Left hindlimb (tissue), 1 donor: ENCODE measurements at places on chromosomes 1 and 21.
A peak's percentile ranks its signal among the peaks of the same experiment; 100 is the strongest.

- no peak for DNase-seq
These were observed 108.6 kb downstream of the GPATCH2 start for GRCh38 chr1:217522277-217522676.

DNA sequence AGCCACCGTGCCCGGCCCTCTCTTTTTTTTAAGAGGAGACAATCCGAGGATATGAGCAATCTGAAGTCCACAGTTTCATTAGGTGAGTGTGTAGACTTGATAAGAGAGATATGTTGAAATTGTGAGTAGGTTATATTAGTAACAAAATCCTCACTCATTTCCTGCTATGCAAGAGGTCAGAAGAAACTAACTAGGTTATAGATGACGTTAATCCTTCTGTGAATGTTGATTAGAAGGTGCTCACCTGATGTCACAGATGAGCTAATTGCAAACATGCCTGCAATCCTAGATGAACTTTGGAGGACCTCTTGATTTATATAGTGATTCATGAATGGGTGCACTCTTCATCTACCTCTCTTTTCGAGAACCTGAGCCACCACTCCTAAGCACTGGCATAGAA, 29.3 kb downstream of the NTMT2 start:
- no peak for DNase-seq

DNA sequence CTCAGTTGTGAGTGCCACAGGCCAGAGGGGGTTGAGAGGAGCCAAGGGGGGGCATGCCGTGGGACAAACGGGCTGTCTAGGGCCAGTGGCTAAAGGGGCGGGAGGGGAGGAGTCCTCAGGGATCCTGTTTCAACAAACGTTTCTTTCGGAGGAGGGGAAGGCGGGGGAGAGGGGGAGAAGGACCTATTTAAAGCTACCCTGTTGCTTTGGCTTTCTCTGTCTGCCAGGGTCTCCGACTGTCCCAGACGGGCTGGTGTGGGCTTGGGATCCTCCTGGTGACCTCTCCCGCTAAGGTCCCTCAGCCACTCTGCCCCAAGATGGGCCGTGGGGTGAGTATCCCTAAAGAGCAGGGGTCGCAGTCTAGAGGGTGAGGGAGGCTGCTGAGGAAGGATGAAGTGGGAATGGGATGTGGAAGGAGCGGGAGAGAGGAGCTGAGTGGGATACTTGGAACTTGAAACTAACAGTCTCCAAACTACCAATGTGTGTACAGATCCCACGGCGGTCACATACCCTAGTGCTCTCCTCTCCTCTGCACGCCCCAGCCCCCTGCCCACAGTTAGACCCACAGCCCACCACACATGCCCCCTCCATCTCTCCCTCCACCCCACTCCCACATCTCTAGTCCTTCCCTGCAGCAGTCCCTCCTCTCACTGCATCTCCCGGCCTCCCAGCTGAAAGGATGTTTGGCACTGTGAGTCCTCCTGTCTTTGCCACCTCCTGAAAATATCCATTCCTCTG, at the start of gene ATP1A2:
TSS of gene ATP1A2 (plus strand) at position 215 of the 738 bp plus-strand sequence. CDS start at position 318, 103 bp downstream.
- peak; percentile 49 for DNase-seq

- no peak for DNase-seq
These were observed 7.0 kb downstream of the SH2D5 start for GRCh38 chr1:20725189-20726117.

DNA sequence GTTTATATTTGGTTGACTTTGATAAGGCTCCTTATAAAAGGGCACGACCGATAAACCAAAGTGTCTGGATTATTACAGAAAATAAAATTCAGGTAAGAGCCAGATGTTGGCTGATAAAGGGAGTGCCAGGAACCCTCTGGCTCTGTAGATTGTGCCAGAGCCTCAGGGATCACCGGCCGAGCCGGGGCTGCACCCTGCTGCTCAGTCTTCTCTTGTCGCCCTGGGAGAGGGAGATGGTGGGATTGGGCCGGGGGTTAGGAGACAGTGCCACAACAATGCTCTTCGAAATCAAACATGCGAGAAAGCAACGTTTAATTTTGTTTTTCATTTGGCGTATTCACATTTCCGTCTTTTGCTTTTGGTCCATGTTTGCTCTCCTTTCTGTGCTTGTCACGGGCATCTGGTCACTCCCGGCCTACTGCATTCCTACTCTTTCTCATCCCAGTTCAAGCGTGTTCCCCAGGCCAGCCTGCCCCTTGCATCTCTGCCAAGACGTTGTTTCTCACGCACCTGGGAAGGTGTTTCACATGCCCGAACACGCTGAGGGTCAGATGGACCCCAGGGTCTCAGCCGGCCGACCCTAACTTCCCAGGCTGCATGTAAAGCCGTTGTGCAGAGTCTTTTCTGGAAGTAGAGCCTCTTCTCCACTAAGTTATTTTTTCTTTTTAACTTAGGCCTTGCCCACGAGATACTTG, 18.8 kb upstream of the C2CD2 start:
- DNase-seq, result no peak

- no peak for DNase-seq
These were observed 35.7 kb upstream of the CNN3 start for GRCh38 chr1:94962409-94963265.

DNA sequence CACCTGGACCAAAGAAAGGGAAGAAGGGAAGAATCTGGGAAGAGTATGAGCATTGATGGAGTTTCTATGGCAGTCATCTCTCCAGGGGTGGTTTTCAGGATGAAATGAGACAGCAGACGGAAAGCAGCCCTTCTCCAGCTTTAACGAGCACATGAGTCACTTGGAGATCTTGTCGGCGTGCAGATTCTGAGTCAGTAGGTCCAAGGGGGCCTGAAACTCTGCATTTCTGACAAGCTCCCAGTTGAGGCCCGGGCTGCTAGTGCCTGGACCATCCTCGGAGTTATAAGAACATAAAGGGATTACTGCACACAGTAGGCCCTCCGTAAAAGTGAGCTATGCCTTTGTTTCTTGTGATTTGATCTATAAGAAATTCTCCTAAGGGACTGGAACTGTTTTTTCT, 17.6 kb downstream of the HSPG2 start:
- no peak for DNase-seq

DNA sequence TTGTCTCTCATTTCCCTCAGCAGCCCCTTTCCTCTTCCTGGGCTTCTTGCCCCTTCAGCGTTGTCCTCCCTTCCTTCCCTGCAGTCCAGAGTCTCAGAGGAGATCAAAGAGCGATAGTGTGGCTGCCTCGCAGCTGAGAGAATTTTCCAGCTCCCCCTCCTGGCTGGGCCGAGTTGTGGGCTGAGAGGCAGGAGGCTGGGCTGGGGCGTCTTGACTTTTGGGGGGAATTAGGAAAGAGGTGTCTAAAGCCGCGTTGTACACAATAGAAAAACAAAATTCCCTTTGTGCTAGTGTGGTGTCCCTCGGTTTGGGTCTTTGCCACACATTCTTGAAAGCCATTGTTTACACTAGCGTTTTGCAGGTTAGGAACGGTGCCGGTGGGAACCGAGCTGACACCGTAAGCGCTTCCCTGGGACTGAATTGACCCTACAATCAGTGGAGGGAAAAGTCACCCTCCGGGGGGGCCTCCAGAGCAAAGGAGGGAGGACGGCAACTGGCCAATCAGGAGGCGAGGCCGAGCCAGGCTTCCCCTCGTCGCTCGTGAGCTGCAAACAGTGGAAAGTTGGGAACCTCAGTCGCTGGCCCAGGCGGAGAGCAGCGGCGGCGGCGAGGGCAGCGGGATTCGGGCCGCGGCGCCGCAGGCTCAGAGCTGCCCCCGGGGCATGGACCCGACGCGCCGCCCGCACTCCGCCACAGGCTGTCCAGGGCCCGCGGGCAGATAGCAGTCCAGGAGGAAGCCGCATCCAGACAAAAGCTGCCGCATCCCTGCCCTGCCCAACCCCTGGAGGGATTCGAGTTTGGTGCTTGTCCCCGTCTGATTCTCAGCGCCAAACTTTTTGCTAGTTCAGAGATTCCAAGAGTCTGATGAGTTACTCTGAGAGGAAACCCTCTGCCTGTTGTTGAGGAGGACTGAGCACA, at the start of gene HMCN1:
TSS of gene HMCN1 (plus strand) at position 574 of the 918 bp plus-strand sequence. CDS start 389 bp downstream, outside the sequence.
- DNase-seq, result peak; percentile 81

DNA sequence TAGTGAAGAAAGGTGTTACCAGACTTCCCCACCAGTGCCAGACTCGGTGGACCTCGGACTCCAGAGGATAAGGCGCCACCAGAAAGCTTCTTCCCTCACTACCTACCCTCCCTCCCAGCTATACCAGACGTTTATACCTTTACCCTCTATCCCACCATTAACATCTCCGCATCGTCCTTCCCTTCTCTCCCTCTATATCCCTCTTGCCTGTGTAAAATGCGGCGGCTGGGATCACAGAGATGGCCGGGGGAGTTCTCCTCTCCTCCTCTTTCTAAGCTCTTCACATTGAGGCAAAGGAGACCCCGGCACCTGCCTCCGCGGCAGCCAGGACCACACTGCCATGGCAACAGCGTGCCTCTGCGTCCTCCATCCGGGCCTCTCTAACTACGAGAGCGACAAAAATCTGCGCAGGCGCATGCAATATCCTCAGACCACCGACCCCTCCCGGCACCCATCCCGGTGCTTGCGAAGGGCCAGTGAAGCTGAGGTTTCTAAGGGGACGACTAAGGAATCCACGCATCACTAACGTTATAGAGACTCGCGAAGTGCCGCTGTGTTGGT, at the start of gene CCDC181:
TSS of gene CCDC181 (minus strand) at position 394 of the 561 bp plus-strand sequence. CDS start 2,547 bp downstream, outside the sequence.
- peak; percentile 87 for DNase-seq

GRCh38 chr1:62288662-62289061, 30.6 kb downstream of the KANK4 start:
- no peak for DNase-seq

- no peak for DNase-seq
These were observed 143.0 kb downstream of the URB2 start for GRCh38 chr1:229769006-229769405.

- no peak for DNase-seq
These were observed 51.7 kb downstream of the TLCD4 start for GRCh38 chr1:95168761-95169351.

DNA sequence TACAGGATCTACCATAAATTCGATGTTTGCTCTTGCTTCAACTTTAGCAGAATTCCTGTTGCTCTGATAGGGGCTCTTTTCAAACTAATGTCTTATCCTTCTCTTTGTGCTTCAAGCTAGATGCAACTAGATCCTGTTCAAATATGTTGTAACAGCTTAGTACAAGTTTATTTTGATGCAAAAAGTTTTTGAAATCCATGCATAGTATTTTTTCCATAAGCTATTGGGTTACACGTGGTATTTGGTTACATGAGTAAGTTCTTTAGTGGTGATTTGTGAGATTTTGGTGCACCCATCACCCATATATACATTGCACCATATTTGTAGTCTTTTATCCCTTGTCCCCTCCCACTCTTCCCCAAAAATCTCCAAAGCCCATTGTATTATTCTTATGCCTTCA, 907.7 kb downstream of the LTN1 start:
- DNase-seq, result no peak

DNA sequence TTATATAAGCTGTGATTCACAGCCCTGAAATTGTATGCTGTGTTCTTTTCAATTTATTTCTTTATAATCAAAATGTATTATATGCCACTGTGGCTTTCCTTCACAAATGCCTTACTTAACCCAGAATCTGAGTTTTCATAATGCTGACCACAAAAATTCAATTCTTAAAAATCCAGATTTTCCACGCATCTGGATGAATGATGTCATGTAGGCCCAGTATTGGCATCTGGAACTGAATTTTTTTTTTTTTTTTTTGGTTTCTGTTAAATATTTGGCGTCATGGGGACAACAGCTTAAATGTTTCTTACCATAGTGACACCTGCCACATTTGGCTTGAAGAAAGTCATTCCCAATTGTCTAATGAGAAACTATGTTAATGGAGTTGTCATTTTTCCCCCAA, 296.8 kb downstream of the TM2D1 start:
- DNase-seq, result no peak

DNA sequence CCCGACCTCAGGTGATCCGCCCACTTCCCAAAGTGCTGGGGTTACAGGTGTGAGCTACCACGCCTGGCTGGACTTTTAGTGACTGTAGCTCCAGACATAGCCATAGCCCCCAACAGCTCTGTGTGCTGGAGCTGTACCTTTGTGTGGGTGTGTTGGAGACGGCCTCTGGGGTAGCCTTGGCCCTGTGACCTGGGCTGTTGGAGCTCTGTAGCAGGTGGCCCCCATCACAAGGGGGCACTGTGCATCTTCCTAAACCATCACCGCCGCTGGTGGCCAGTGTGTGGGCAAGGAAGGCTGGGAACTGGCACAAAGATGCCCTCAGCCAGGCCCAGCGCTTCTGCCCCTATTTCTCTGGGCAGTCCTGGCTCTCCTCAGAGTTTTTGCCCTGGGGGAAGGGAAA, 38.4 kb upstream of the FOXO6 start:
- DNase-seq, result no peak

GRCh38 chr1:30902593-30903290, 5.8 kb downstream of the SDC3 start:
- peak; percentile 60 for DNase-seq

DNA sequence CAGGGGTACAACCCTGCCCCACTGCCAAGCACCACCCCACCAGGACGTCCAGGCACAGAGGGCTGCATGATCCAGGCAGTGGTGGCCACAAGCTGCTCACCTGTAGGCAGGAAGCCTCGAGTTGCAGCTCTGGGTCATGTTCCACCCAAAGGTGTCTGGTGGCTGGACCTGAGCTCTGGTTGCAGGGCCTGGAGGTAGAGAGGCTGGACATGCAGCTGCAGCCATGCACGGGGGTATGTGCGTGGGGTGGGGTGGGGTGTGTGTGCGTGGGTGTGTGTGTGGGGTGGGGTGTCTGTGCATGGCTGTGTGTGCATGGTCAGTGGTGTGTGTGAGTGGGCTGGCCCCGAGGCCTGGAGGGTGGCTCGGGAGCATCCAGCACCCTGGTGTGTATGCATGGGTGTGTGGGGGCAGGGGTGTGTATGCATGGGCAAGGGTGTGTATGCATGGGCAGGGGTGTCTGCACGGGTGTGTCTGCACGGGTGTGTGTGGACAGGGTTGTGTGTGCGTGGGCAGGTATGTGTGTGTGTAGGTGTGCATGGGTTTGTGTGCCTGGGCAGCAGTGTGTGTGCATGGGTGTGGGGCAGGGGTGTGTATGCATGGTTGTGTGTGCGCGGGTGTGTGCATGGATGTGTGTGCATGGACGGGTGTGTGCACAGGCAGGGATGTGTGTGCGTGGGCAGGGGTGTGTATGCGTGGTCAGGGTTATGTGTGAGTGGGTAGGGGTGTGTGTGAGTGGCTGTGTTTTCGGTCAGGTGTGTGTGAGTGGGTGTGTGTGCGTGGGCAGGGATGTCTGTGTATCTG, 15.6 kb downstream of the ARHGEF16 start:
- DNase-seq, result peak; percentile 24

GRCh38 chr1:113811156-113811887, 954 bp downstream of the RSBN1 start:
- DNase-seq, result peak; percentile 43

DNA sequence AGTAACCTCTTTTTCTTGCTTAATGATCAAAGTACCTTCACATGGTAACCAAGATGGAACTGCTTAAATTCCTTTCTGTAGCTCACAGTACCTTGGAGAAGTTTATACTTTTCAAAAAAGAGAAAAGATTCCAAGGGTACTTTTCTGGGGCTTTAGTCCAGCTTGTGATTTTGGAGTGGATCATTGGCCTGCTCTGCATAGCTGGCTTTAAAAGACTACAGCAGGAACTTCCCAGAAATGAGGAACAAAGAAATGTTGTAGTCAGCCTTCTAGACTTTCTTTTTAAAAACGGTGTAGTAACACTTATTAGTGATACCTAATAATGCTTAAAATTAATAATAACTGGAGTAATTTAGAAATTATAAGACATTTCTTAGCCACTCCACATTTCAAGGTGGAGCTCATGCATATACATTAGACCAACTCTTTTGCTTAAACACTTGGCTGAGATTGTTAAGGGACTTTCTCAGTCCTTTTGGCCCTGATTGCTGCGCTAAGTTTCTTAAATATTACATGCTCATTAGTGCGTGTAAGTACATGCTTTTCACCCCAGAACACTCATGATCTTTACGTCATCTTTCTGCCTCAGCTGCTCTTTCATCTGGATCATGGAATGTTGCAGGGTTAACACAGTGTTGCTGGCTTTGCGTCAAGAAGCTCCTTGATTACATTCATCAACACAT, 57.3 kb downstream of the SDCCAG8 start:
- no peak for DNase-seq
